ENCODE measurements at places on chromosomes 5 and 9.
A peak's percentile ranks its signal among the peaks of the same experiment; 100 is the strongest.

GRCh38 chr5:23026252-23027170 lies 173.4 kb upstream of the CDH12 start:
- peak overlapping the region; percentile 6 for H3K27ac ChIP-seq
- H3K27me3 ChIP-seq = no peaks in the 10 kb centered on the region
- H3K4me3 ChIP-seq = no peak overlapping the region

GRCh38 chr5:161030229-161030628 lies 178.2 kb upstream of the ATP10B start:
- no peak for DNase-seq
- H3K27ac ChIP-seq = no peak overlapping the region

GRCh38 chr5:132114150-132115121 lies 40.8 kb downstream of the CSF2 start:
- no peaks in the 10 kb centered on the region for H3K36me3 ChIP-seq
- peak overlapping the region; percentile 61 for H3K4me3 ChIP-seq
- peak overlapping the region; percentile 2 for H3K27ac ChIP-seq
- DNase-seq = no peak

DNA sequence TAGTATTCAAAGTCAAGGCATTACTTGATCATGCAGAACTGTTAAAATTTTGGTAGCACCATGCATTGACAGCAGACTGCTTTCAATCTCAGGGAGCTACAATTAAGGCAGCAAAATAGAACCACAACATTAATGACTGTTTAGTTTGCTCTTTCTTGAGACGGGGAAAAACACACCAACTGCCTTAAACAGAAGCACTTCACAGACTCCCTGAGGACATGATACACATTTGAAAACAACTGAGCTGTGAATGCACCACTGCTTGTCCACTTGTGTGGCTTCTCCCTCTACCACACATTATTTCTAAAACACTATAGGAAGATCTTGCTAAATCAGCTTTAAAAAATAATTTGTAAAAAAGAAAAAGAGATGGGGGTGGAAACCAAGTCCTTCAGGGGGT lies 79.6 kb upstream of the MAST4 start:
- no peak for DNase-seq
- no peaks in the 10 kb centered on the region for H3K36me3 ChIP-seq
- H3K4me1 ChIP-seq = no peaks in the 10 kb centered on the region
- H3K27me3 ChIP-seq = no peaks in the 10 kb centered on the region
- no peak overlapping the region for H3K27ac ChIP-seq

DNA sequence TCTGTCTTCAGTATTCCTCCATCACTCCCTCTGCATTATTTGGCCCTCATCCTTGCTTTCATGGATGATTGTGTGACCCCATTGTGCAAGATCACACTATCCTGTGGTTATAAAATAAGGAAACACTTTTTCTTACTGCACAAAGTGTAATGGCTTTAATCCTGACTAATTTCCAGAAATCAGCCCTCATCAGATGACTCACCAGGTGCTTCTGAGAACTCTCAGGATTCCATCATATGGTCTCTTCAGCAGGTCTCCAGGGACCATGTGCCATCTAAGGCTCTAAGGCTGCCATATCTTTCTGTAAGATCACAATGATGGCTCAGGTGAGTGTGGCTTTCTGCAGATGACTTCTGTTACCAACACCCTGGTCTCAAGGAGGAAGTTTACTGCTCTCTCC lies 27.3 kb upstream of the FER start:
- no peak for DNase-seq
- H3K27ac ChIP-seq = no peak overlapping the region
- no peaks in the 10 kb centered on the region for H3K27me3 ChIP-seq
- no peaks in the 10 kb centered on the region for H3K36me3 ChIP-seq

DNA sequence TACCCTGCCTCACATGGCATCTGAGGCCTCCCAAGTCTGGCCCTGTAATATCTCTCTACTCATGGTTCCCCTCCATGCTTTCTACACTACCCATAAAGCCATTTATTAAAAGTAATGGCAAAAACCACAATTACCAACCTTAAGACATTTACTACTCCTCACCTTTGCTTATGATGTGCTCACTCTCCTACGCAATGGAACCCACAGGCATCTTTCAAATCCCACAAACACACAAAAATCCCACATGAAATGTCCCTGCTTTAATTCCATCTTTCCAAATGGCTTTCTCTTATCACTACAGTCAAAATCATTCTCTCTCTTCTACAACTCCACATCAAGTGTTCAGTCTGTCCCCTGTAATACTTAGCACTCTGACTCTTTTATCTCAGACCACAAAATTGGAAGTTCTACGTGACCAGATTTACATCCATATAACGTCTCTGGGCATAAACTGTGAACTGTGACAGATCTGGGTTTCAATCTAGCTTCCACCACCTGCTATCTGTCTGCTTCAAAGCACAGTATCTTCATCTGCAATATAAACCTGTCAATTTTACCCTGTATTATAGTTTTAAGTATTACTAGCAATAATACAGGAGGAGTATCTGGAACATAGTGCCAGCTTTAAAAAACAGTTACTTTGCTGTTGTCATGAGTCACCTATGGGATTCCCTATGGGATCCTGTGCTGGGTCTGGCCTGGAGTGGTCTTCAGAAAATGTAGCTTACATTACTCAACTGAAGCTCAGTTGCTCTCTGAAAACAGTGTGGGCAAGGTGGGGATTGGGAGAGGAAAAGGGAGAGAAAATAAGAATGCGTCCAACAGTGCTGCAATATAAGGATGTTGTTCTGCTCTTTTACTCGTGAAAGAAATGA lies 137.1 kb upstream of the TRIM32 start:
- no peak for DNase-seq
- no peak overlapping the region for H3K4me3 ChIP-seq
- no peaks in the 10 kb centered on the region for H3K4me1 ChIP-seq
- H3K27me3 ChIP-seq = peaks cover 3% of the 10 kb centered on the region

DNA sequence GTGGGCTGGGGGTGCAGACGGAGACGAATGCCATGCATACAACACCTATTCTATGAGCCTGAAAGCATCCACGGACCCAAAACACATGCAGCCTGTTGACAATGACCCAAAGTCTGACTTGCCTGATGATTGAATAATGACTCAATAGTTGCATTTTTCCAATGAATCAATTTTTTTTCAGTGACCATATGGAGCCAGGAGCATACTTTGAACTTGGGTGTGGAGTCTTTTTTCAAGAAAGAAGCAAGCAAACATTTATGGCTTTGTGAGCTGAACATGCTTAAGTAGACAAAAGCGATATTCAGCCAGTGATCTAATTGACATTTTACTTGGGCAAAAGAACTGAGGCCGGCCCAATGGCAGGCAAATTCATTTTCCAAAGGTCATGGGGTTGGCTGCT lies 283.9 kb upstream of the PANK3 start:
- no peak overlapping the region for H3K4me3 ChIP-seq
- H3K36me3 ChIP-seq = no peaks in the 10 kb centered on the region
- H3K4me1 ChIP-seq = no peaks in the 10 kb centered on the region
- no peak overlapping the region for H3K27ac ChIP-seq

- H3K27me3 ChIP-seq = peaks cover 4% of the 10 kb centered on the region
- H3K4me1 ChIP-seq = peaks cover 6% of the 10 kb centered on the region
- H3K4me3 ChIP-seq = no peak overlapping the region
- no peak for DNase-seq
These were observed 31.1 kb downstream of the PTTG1 start for GRCh38 chr5:160452795-160453194.

- H3K4me3 ChIP-seq = no peak overlapping the region
- H3K27me3 ChIP-seq = no peaks in the 10 kb centered on the region
- peaks cover 14% of the 10 kb centered on the region for H3K36me3 ChIP-seq
- H3K27ac ChIP-seq = no peak overlapping the region
- H3K4me1 ChIP-seq = no peaks in the 10 kb centered on the region
These were observed 238.5 kb downstream of the KDM4C start for GRCh38 chr9:6996061-6996854.

- H3K27ac ChIP-seq = no peak overlapping the region
- no peak for DNase-seq
- no peaks in the 10 kb centered on the region for H3K36me3 ChIP-seq
- H3K27me3 ChIP-seq = peaks cover 9% of the 10 kb centered on the region
- H3K4me3 ChIP-seq = no peak overlapping the region
- H3K4me1 ChIP-seq = no peaks in the 10 kb centered on the region
These were observed 118.1 kb downstream of the WNK2 start for GRCh38 chr9:93301911-93302541.

GRCh38 chr5:31192442-31192841 lies 1.0 kb upstream of the CDH6 start:
- H3K27ac ChIP-seq = no peak overlapping the region
- no peaks in the 10 kb centered on the region for H3K36me3 ChIP-seq

DNA sequence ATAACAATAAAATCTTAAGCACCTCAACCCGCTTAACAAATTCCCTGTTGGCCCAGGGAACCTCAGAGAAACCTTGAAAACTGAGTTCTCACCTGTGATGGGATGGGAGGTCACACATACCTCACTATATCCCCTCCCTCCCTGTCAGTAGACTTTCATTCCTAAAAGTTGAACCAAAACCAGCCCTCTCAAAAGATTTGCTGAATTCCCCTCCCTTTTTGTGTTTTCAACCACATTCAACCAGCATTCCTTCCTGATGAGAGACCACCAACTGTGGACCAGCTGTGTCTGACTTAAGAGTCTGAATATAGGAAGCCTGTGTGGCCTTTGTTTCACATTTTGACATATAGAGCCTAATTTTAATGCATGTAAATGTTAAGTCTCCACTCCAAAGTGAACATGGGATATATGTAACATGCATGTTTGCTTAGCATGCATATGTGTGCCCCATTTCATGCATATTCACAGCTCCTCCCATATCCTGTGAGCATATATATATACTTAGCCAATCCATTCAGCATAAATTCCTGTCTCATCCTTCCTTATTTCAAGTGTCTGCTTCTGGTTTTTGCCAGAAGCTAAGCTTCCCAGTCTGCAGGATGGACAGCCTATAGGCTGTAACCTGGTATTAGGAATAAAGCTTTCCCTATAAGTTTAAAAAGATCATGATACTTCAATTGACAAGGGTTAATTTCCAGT lies 604.6 kb downstream of the PTPRD start:
- no peak for DNase-seq
- H3K36me3 ChIP-seq = no peaks in the 10 kb centered on the region
- no peak overlapping the region for H3K27ac ChIP-seq
- H3K4me1 ChIP-seq = no peaks in the 10 kb centered on the region
- H3K4me3 ChIP-seq = no peak overlapping the region

GRCh38 chr9:127777368-127777980 lies 992 bp downstream of the SH2D3C start:
- peak overlapping the region; percentile 100 for H3K4me3 ChIP-seq
- peaks cover 12% of the 10 kb centered on the region for H3K36me3 ChIP-seq
- DNase-seq = peak; percentile 46
- peak overlapping the region; percentile 100 for H3K27ac ChIP-seq
- peaks cover 73% of the 10 kb centered on the region for H3K4me1 ChIP-seq
- H3K27me3 ChIP-seq = peaks cover 5% of the 10 kb centered on the region

- H3K36me3 ChIP-seq = peaks cover 24% of the 10 kb centered on the region
- H3K27ac ChIP-seq = no peak overlapping the region
- no peak for DNase-seq
- no peaks in the 10 kb centered on the region for H3K4me1 ChIP-seq
- H3K4me3 ChIP-seq = no peak overlapping the region
- H3K27me3 ChIP-seq = no peaks in the 10 kb centered on the region
These were observed 32.9 kb downstream of the PTCD2 start for GRCh38 chr5:72353046-72353445.

GRCh38 chr9:85142496-85142911 lies 473.0 kb downstream of the NTRK2 start:
- no peak for DNase-seq
- no peak overlapping the region for H3K4me3 ChIP-seq
- no peaks in the 10 kb centered on the region for H3K27me3 ChIP-seq
- no peak overlapping the region for H3K27ac ChIP-seq

DNA sequence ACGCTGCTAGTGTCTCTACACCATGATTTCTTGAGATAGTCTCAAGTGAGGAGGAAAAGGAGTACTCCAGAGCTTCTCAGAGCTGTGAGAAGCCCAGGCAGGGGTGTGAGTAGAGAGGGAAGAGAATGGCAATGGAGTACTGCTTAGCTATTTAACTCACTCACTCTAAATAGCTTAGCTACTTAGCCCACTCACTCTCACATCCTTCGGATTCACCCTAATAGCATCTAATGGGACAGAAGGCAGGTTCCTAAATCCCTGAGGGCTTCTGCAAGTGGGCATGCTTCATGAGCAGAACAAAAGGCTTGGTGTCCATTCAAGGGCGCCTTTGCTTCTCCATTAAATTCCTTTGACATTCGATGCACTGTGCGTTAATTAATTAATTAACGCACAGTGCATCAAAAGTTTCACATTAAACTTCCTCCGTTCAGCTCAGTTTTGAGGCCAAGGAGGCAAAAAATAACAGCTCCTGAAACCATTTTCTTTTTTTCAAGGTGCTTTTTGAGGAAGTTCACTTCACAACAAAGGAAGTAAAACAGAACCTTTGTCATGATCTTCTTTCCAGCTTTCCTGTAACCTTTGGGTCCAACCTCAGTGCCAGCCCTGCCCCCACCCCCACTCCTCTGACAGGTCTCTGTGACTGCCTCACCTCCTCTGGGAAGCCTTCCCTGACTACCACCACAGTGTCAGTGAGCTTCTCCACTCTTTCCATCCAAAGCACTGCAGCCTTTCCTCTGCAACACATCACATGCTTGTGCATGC lies 294.0 kb downstream of the SEC61B start:
- H3K27me3 ChIP-seq = peaks cover 2% of the 10 kb centered on the region
- DNase-seq = no peak
- no peak overlapping the region for H3K27ac ChIP-seq
- H3K36me3 ChIP-seq = no peaks in the 10 kb centered on the region

Measured in immature natural killer cell (primary cell).